Activated T-cell treated with anti-CD3 and anti-CD28 coated beads, Interleukin-2, amount 50 U/mL, for 4 hours (primary cell): ENCODE measurements at places on chromosomes 6 and 20.

DNA sequence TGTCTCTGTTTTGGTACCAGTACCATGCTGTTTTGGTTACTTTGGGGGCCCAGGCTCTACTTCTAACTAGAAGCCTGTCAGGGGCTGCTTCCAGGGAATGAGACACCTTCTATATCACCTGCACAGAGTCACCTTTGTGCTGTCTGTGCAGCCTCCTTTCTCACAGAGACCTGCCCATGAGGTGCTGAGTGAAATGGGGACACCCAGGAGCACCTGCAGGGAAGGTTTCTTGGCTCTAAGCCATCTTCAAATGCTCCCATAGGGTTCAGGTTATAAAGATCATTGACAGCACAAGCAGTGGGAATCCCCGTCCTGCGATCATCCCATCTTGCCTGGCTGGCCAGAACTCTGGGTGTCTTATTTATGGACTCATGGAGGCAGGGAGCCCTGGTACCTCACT is 19.1 kb downstream of the GABRR2 start:
- no peak for DNase-seq

DNA sequence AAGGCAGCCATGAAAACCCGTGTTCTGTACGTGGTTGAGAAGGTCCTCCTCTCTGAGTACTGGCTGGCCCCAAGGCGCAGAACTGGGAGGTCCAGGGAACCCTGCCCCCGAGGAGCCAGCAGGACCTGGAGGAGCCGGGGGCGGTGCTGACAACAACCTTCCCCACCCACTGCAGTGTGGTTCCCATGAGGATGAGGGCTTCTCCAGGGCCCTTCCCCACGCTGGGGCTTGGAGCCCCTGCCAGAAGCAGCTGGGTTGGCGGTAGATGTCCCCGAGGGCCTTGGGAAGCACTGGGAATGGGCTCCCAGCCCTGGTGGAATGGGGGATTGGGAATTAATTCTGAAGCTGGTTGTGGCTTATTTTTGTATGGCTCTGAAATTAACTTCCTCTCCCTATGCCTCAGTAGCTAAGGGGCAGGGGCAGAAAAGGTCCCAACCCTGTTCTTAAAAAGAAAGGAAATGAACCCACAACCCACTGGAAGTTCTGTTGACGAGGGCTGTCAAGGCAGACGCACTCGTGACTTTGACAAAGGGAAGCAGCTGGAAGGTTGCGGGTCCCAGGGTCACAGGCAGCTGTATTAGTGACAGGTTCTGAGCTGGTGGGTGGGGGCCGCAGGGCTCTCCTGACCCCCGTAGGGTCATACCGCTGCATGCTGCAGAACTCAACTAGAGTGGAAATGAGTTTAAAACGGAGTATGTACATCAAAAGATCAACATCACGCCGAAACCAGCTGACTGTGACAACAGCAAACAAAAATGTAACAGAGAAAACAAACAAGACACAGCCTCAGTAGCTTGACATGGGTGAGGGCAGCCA is 13.9 kb upstream of the HELZ2 start:
- DNase-seq = no peak

DNA sequence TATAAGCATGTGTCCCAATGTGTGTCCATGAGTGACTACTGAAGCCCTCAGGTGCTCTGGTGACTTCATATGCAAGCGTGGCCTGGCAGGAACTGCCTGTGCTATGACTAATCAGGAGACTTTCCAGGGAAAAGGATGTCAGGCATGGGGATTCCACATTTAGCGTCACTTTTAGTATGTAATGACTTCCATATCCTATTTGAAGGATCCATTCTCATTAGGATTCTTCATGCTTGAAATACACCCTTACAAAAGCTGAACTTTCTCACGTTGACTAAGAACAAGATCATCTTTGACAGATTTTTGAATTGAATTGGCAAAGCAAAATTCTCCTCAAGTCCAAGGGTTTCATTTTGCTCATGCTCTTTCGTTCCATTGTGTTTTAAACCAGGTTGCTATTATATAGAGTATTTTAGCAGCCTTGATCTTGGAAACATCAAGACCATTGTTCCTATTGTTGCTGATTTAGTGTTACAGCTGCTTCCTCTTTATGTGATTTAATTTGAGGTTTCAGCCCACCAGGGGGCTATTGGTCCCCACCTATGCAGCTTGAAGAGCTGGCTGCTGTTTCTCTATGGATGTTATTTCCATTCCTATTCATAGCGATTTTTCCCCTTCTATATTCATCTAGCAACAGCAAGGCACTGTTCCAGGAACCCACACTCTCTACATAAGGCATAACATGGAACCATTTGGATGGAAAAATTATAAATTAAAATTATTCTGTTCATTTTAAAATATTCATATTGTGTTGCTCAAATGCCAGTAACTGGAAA is 418.6 kb downstream of the CDKAL1 start:
- DNase-seq = no peak

- DNase-seq = no peak
Measured at GRCh38 chr6:53829698-53830221, 35.0 kb downstream of the LRRC1 start.

DNA sequence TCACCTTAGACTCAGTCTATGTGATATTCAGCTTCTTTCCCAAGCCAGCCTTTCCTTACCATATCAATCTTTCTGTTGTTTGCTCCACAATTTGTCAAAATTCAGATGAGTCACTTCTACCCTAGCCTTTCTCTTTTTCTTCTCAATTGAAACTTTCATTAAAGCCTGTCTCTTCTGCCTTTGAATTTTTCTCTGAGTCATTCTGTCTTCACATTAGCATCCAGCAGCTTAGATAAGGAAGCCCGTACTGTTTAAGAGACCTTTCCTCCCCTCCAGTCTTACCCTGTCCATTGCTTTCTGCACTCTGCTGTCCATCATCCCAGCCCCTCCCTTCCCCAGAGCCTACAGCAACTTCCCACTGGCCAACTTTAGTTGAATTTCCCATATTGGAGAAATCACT is 34.9 kb upstream of the RALGAPA2 start:
- no peak for DNase-seq

- no peak for DNase-seq
Measured at GRCh38 chr20:44024820-44025580, 110.3 kb downstream of the TOX2 start.

DNA sequence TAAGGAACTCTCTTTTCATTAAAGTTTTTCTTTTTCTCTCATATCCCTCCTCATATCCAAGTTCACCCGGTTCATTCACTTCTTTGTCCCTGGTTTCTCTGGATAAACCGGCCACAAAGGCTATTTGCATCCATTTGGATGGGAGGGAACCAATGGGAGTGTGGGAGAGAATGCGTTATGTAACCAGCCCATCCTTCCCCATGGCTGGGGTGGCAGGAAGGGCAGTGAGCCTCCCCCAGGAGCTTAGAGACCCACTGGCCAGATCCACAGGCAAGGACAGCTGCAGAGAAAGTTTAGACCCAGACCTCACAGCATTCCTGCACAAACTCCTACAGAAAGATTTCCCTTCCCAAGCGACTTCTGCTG is 10.7 kb downstream of the CASS4 start:
- DNase-seq = no peak

- no peak for DNase-seq
Measured at GRCh38 chr6:75882734-75883133, 133.7 kb downstream of the MYO6 start.

GRCh38 chr20:19901226-19901625 is 115.9 kb upstream of the NAA20 start:
- DNase-seq = no peak

- DNase-seq = no peak
Measured at GRCh38 chr6:39215640-39216158, 13.6 kb downstream of the KCNK5 start.

- DNase-seq = no peak
Measured at GRCh38 chr20:23612396-23612795, 6.7 kb upstream of the CST9 start.

DNA sequence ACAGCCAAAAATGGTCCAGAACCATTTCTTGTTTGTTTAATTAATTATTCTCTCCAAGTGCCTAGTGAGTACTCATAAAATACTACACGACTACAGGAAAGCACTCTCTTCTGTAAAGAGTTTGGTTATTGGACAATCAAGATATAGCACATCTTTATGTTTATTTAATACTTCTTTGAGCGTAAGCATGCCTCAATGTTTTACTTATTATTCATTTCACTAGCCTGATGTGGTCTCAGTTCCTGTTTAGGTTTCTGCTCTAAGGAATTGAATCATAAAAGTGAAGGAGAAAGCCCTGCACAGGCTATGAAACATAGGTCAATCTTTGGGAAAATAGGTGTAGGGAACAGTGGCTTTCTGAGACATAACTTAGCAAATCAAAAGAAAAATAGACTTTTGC is 45.9 kb upstream of the AIG1 start:
- no peak for DNase-seq

- DNase-seq = no peak
Measured at GRCh38 chr6:149867876-149868640, 3.9 kb upstream of the LRP11 start.

DNA sequence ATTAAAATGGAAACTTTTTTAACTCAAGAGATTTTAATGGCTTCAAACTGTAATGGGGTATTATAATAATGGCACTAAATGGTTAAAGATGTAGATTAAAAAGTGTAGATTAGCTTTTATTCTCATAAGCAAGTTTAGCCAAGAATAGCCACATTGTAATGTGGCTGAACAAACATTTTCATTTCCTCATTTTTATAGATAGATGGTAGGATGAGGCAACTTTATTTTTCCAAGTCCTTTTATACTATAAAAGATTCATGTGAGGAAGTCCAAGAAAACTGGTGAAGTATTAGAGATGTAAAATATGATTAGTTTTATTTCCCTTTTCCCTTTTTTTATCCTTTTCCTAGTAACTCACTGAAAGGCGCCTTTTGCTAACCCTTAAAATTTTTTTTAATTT is 88.8 kb downstream of the ATRN start:
- DNase-seq = no peak

- DNase-seq = no peak
Measured at GRCh38 chr6:75281653-75282052, 2.9 kb downstream of the TMEM30A start.

- no peak for DNase-seq
Measured at GRCh38 chr6:17381424-17382147, 11.8 kb upstream of the CAP2 start.
